NCI-H345 (cell line): ENCODE measurements at places on chromosomes 1 and 21.

GRCh38 chr1:228842094-228842775 is 107.0 kb downstream of the RHOU start:
- DNase-seq = no peak

- DNase-seq = no peak
These were observed 174.4 kb downstream of the PGBD5 start for GRCh38 chr1:230251644-230252191.

DNA sequence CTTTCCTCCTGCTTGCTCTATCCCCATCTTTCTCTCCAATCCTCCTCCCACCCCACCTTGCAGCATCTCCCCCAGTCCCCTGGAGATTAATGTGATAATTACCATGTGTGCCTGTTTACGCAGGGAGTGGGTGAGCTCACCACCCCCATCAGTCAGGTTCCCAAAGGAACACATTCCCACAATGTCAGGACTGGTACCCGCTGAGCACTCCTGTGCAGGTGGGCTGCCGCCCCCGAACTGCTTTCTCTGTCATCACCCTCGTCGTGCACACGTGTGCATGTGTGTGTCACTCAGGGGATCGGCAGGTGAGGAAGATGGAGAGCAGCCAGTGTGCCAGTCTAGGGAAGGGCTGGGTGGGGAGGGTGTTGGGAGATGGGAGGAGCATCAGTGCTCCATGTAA is 163.4 kb downstream of the CACNA1E start:
- peak; percentile 41 for DNase-seq

DNA sequence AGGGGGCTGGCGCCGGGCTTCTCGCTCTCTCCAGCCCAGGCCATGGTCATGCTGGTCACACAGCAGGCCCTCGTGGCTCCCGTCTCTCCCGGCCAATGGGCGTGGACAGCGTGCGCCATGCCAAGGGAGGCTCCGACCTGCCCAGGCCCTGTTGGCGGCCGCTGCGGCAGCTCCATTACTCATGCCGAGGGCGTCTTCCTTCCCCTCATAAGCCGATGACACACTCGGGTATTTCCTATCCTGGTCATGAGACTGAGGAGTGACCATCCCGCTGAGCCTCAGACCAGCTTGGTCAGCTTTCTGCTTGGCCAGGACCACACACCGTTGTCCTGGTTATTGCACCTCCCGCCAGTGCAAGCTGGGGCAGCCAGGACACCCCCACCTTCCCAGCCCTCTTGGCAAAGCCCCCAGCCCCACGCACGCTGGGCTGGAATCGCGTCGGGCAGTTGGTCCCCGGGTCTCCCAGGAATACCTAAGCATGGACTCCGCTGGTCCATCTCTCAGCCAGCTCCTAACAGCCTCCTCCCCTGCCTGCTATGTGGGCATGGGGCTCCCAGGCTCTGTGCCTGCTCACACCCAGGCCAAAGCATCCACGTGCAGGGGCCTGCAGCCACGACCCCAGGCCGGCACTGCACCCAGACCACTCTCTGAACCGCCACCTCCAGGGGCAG is 49.8 kb downstream of the ARHGEF16 start:
- no peak for DNase-seq

DNA sequence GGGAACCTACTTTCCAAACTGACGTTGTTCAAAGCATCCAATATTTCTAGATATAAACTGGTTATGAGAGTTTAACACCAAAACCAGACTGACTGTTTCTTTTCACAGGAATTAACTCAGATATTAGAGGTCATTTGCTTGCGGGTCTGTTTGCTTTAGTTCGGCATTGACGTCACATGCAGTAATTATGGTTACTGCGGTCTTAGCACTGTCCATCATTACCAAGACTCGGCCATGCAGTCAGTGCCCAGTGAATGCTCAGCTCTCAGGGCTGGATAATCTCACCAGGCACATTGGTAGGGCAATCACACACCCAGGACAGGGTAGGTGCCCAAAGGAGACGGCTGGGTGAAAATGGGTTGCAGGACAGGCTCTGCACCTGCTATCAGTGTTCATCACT is 9.9 kb upstream of the F3 start:
- no peak for DNase-seq

DNA sequence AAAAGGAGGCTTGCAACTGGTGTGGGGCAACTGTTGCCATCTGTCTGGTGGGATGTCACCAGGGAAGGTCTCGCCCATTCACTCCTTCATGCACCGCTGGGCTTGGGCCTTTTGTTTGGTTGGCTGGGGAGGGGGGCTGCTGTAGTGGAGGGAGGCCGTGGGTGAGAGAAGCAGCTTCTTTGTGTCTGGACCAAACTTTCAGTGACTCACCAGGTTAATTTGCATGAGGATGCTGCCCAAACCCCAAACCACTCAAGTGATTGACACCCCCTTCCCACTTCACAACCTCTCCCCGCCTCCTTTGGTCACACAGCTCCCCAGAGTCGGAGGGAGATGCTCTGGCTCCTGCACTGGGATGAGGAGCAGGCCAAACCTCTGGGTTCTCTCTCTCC is 19.7 kb downstream of the BTG2 start:
- peak; percentile 89 for DNase-seq
